ENCODE measurements at places on chromosomes 4 and X.

GRCh38 chr4:5045097-5045496 is 6.2 kb upstream of the STK32B start:
- DNase-seq = no peak

DNA sequence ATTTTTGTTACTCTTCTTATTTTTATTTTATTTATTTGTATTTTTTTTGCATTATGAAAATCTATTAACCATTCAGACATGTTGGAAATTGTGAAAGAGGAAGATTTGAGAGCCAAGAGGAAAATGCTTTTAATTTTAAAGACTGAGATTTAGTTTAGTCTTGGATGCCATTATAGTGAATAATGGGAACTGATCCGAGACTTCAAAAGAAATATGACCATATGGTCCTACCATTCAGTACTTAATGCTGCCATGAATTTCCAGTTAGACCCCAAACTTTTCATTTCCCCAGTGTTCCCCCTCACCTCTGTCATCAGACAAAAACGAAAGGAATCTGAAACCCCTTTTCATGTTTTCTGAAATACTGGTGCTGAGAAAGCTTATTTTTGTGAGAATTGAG is 95.5 kb downstream of the TENM3 start:
- DNase-seq = no peak

DNA sequence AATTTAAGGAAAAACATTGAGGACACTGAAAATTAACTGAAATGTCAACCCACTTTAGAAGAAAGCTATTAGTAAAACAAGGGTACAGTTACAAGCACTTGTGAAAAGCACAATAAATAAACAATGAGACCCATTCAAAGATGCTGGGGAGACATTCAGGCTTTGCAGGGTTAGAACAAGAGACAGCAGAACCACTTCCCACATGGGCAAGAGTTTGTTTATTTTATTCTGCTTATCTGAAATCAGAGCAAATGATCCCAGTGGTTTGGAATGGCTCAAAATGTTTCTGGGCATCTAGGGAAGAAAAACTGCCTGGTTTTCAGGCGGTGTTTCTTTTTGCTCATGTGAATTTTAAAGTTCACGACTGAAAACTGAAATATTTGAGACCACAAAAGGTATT is 42.4 kb downstream of the PPP3CA start:
- DNase-seq = no peak

GRCh38 chrX:27823812-27824211 is 16.0 kb downstream of the MAGEB10 start:
- DNase-seq = no peak

DNA sequence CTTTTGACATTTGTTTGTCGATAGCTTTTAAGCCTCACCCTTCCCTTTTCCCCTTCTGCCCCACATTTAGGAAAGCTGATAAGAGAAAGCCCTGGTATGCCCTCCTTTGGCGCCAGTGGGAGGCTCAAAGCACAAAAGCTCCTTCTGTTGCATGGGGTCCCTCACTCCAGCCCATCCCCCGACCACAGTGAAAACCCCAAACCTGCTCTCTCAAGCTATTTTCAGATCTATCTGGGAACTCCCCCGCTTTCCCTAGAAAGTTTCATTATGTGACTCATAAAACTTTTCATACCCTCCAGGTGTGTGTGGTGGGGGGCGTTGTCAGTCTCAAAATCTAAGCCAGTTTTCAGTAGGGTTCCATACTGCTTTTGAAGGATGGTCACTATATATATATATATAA is 259.0 kb upstream of the PCDH7 start:
- no peak for DNase-seq

- DNase-seq = no peak
These were observed 24.3 kb upstream of the DKK2 start for GRCh38 chr4:107060388-107060787.

Measured in RWPE1 (cell line).